NCI-H1417 treated with DMSO at 0.1 percent for 48 hours (cell line): ENCODE measurements at places on chromosomes 2 and 18.

- DNase-seq: no peak
These were observed 568.5 kb downstream of the ARHGAP15 start for GRCh38 chr2:143697744-143698143.

DNA sequence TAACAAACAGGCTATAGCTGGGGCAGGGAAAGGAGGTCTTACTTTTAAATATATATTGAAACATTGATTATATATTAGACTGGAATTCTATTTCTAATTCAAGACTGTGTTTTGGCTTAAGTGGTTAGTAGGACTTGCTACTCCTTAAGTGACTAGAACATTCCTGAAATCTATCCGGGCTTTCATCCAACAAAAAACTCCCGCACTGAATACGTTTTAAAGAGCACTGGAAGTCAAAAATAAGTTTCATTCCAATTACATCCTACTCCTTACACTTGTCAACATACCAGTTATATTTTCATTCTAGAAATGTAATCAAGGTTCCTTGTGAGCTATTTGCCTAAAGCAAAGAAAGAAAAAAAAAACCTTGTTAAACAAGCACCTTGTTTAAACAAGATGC, 204.6 kb downstream of the SP3 start:
- no peak for DNase-seq

DNA sequence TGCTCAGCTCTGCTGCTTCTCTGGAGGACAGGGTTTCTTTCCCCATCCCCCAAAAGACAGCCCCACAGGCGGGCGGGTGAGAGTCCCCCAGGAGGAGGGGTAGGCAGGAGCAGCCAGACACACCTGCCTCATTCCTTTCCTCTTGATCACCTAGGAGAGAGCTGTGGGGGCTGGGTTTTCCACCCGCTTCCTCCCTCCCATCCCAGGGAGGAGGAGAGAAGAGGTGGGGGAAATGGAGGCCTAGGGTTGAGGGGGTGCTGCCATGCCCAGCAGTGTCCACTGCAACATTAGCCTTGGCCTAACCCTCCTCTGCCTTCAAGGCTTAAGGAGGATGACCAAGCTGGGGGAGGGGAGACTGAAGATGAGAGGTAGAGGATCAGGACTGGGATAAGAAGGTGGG, 14.7 kb downstream of the WNT10A start:
- DNase-seq: no peak

GRCh38 chr2:45794134-45794617, 142.7 kb downstream of the PRKCE start:
- DNase-seq: no peak

- DNase-seq: no peak
These were observed 117.4 kb downstream of the HDAC4 start for GRCh38 chr2:239283288-239283945.

- DNase-seq: no peak
These were observed 240.9 kb upstream of the GULP1 start for GRCh38 chr2:188050726-188051125.

DNA sequence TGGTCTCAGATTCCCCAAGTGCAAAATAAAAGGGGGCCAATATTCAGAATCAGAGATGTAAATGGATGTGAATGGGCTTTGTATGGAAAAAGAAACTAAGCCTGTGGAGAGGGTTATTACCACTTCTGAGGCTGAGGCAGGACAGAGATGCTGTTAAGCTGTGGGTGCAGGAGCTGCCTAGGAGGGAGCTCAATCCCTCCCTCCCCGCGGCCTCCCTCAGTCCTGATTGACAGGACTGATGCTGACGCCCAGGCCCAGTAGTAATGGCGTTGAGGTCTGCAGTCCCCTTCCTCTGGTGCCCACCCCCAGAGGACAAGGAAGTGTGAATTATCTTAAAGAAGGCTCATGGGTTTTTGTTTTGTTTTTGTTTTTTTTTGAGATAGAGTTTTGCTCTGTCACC, 40.4 kb downstream of the PSD4 start:
- DNase-seq: no peak

DNA sequence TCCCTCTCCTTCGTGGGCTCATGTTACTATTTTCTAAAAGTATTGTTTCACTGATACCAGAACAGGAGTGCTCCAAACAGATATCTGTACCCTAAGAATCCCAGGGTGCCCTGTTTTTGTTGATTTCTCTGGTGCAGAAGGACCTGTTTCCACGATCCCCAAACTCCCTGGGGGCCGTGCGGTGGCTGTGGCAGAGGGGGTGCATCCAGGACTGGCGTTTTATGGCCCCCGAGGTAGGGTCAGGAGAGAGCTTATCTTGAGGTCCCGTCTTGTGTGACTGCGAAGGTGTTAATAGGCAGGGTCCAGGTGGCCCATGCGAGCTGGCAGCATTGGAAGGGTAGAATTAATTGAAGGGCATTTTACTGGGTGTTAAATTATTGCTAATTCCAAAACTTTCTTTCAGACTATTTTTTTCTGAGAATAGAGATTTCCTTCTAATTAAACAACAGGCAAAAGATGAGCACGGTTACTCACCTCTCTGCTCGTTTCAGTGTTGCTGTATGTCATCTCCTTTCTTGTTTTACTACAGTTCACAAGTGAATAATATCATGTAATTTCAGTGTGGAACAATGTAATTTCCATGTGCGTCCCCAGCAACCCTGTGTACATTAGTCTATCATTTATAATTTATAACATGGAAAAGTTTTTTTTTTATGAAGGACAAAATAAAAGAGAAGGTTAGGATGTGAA, 8.2 kb downstream of the TWIST2 start:
- no peak for DNase-seq

- DNase-seq: no peak
These were observed 250.5 kb downstream of the TWIST2 start for GRCh38 chr2:239098288-239098970.

DNA sequence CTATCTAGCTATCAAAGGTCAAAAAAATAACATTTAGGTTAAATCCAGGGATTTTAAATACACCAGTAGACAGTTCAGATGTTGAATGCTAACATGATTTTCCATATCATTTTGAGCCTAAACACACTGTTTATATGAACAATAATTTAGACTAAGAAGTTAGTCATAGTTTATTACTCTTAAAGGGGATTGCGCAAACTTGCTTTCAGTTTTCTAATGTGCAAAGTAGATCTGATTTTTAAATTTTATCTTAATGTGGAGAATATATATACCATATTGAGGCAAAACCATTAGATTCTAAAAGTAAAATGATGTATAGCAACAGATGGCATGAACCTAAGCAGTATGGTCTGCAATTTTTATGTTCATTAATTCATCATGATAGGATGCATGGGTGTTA, 76.6 kb downstream of the CDH7 start:
- DNase-seq: no peak
